Stimulated activated CD4-positive, alpha-beta T cell treated with anti-CD3 and anti-CD28 coated beads, Interleukin-1b, Interleukin-23, amount 100 ng/mL, for 1 hour (primary cell): ENCODE measurements at places on chromosomes 7 and 10.

GRCh38 chr7:129951226-129952085, 1.3 kb downstream of the UBE2H start:
- no peak for DNase-seq

DNA sequence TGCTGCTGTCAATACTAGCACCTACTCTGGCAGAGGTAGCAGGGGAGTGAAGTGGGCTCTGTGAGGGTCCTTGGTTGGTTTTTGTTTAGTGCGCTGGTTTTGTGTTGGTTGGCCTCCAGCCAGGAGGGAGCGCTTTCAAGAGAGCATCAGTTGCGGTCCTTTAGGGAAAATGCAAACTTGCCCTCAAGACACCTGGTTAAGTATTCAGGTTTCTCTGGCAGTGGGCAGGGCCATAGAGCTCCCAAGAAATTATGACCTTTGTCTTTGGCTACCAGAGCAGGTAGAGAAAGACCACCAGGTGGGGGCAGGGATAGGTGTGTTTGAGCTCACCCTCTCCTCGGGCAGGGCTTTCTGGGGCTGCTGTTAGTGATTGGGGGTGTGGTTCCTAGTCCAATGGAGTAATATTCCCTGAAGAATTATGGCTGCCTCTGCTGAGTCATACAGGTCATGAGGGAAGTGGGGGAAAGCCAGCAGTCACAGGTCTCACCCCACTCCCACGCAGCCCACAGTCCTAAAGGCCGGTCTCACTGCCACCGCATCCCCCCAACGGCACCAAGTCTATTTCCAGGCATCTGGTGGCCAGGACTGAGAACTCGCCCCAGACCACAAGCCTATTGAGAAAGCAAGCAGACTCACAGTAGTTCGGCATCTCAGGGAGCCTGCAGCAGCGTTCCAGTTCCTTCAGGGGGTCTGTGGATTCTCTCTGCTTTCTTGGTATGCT, 280.5 kb downstream of the SFMBT2 start:
- no peak for DNase-seq

- no peak for DNase-seq
These were observed 66.7 kb upstream of the LEP start for GRCh38 chr7:128174386-128174785.

GRCh38 chr7:40799-41750, 151.3 kb upstream of the FAM20C start:
- no peak for DNase-seq

DNA sequence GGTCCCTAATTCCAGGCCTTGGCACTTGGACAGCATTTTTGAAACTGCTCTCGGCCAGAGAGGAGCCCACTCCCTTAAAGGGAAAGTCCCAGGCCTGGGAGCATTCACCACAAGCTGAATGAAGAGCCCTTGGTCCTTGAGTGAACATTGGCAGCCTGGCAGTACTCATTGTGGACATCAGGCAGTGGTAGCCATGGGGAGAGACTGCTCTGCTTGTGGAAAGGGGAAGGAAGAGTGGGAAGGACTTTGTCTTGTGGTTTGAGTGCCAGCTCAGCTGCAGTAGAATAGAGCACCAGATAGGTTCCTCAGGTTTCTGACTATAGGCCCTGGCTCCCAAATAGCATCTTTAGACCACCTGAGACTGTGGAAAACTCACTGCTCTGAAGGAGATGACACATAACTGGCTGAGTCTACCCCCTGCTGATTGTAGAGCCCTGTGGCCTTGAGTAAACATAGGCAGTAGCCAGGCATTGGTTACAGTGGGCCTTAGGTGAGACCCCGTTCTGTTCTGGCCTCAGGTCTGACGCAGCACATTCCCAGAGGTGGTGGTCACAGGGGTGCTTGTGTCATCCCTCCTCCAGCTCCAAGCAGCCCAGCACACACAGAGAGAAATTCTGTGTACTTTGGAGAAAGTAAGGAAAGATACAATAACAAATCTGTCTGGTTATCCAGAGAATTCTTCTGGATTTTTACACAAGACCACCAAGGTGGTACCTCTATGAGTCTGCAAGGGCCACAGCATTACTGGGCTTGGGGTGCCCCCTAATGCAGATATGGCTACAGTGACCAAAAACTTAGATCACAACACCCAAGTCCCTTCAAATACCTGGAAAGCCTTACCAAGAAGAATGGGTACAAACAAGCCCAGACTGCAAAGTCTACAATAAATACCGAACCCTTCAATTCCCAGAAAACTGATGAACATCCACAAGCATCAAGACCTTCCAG, 153.8 kb downstream of the GNAI1 start:
- no peak for DNase-seq

DNA sequence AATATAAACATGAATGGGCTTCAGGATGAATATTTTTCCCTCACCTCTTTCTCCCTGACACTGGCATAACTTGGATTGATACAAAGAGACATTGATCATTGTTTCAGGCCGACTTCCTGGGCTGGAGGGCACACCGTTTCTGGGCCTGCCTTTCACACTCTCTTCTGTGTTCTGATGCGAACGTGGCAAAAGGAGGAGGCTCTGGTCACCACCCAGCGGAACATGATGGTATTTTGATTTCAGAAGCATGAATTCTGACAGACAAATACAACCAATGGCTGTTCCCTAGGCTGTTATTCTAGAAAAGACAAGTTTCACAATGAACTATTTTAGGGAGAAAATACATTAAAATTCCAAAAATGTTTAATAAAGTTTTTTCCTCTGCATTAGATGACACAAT, 534.5 kb upstream of the MKI67 start:
- no peak for DNase-seq

- DNase-seq: no peak
These were observed 289.4 kb downstream of the DNAJB6 start for GRCh38 chr7:157625973-157626742.
